ENCODE measurements at places on chromosomes 12 and 14.

GRCh38 chr14:61923348-61923747 is 161.1 kb downstream of the SNAPC1 start:
- DNase-seq: no peak

GRCh38 chr12:74111688-74112360 is 425.8 kb upstream of the ATXN7L3B start:
- DNase-seq: peak; percentile 35

- no peak for DNase-seq
Observed at GRCh38 chr12:86735072-86735471, 478.9 kb upstream of the MGAT4C start.

DNA sequence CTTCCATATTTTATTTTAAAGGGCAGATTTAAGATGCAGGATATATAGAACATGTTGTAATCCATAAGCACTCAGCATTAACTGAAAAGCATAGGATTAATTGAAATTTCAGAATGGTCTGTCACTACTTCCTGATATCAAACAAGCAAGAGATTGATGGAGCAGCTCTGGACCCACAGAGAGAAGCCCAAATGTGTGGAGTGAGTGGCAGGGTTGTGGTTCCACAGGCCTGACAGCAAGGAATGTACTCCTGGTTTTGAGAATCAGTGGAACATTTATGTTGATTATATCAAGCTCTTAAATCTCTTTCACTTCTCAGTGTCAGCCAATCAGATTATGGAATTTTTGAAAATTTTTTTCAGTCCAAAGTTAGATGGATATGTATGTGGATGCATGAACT is 267.6 kb upstream of the PRICKLE1 start:
- DNase-seq: no peak

- no peak for DNase-seq
Observed at GRCh38 chr12:62248873-62249272, 11.3 kb upstream of the USP15 start.

- no peak for DNase-seq
Observed at GRCh38 chr12:103518899-103519298, 23.1 kb upstream of the C12orf42 start.

GRCh38 chr12:31362115-31362758 is 36.3 kb upstream of the SINHCAF start:
- DNase-seq: peak; percentile 40
